ENCODE measurements at places on chromosomes 4 and X. TPM values are rescaled to one million over a fixed set of nuclear protein-coding genes. Genes with fewer than 3 reads are reported as not detected.

The UGT8 gene
- total RNA-seq: 42.2 TPM

The MAGEC1 gene
- total RNA-seq: not detected

The SPANXD gene
- not detected for total RNA-seq

The TCP11X2 gene
- total RNA-seq: not detected

The MYOZ2 gene
- 0.19 TPM for total RNA-seq

The GAGE2A gene
- not detected for total RNA-seq

The PDCL2 gene
- total RNA-seq: not detected

The GLRA2 gene
- total RNA-seq: not detected

The DGKK gene
- total RNA-seq: not detected

The EDA gene
- 4.2 TPM for total RNA-seq

The ADGRG4 gene
- total RNA-seq: 0.13 TPM

The TRIM61 gene
- total RNA-seq: 0.54 TPM

The SRP72 gene
- total RNA-seq: 90.8 TPM

DNA sequence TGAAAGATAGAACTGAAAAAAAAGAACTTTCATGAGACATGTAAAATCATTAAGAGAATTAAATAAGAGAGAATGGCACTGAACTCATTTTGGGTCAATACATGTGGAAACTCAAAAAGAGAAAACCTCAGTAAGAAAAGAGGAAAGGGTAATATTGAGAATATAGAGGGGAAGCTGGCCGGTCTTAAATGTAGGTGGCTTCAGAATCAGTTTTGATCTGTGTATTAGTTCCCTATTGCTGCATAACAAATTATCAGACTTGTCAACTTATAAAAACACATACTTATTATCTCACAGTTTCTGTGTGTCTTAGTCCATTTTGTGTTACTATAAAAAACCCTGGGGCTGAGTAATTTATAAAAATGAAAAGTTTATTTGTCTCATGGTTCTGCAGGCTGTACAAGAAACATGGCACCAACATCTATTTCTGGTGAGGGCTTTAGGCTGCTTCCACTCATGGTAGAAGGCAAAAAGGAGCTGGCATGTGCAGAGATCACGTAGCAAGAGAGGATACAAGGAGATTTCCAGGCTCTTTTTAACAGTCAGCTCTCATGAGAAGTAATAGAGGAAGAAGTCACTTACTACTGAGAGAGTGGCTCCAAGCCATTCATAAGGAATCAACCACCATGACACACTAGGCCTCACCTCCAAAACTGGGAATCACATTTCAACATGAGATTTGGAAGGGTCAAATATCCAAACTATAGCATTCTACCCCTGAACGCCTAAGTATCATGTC, 29.6 kb downstream of the SATL1 start:
- DNase-seq: no peak

DNA sequence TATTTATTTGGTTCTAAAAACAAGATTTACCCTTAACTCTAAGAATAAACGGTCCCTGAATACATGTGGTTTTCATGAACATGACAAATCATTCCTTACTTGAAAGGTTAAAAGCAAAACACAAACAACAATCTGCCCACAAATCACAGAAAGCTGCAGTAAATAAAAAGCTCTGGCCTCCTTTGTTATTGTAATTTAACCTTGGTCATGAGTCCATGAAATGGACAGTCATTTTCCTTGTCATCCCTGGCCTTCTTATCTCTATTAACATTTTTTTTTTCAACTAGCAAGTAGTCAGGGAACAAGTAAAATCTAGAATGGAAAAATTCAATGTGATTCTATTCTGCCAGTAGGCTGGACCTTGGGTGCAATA, 92.7 kb downstream of the SCD5 start:
- no peak for DNase-seq

DNA sequence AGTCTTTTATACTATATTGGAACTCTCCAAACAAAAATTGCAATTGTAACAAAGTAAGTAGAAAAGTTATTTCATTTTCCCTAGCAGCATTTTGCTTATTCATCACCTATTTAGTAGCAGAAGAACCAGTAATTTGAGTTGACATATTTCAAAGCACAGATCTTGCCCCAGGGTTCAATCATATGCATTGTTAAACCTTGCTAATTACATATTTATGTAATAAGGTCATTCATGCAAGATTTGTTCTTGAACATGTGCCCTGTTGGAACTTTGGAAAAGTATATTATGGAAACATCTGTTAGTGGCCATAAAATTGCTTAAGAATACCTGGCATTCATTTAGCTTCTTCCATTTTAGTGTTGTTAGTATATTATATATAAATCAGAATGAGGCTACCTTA, 191.7 kb downstream of the TLL1 start:
- DNase-seq: no peak

DNA sequence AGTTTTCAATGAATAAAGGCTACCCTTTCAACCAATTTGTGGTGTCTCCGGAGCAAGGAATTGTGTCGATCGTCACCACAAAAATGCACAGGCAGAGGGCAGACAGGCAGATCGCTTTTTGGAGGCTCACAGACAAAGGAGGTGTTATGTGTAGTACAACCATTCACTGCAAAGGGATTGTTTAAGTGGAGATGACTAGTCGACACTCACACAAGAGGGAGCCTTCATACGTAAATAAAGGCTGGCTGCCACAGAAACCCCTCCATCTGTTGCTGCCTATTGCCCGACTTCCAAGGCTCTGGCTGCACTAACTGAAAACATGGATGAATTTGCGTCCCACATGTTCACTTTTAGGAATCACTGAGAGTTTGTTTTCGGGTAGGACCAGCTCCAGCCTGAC, 281.1 kb downstream of the NKX6-1 start:
- DNase-seq: no peak

DNA sequence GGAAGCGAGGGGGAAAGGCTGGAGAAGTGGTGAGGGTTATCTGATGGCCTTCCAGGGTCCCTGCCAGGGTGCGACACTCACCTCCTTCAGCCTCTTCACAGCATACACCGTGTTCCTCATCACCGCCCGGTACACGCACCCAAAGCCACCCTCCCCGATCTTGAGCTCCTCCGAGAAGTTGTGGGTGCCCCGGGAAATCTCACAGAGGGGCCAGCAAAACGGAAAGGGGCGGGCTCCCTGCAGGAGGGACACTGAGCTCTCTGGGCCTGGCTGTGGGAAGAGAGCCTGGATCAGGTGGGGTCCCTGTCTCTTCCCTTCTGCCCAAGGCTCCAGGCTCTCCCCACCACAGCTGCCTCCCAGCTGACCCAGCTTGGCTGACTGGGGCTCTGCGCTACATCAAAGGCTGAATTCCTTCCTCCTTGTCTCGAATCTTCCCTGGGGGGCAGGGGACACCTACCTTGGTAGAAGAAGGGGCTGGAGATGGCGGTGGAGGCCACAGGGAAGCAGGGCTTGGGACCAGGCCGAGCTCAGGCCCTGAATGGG, 1.1 kb downstream of the IRAK1 start:
- DNase-seq: no peak

DNA sequence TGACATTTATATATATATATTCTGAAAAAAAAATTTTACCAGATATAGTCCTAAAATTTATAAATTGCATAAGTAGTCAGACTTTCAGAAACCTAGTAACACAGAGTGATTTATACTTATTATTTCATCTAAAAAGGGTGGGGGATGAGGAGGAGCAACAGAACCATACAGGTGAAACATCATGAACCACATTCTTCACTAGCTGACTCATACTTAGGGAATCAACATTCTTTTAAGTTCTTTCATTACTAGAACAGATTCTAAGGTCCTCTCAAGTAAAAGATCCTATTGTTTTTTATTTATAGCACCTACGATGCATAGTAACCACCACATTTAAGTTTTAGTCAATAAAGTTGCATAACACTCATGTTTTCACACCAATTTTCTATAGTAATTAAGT, 166.1 kb downstream of the LRBA start:
- no peak for DNase-seq

DNA sequence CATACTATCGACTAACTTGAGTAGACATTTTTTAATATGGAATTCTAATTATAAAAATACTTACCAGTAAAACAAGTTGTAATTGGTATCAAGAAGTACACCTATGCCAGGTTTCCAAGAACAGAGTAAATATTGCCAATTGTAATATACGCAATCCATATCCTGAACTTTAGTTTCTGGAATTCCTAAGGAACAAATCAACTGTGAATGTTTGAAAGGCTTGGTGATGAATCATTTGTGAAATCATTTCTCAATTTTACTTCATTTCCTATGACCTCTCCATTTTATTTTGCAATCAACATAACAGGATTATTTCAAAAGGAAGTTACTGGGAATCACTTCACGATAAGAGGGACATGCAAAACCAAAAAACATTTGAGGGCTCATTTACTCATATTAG, 3.7 kb downstream of the IL13RA2 start:
- no peak for DNase-seq

DNA sequence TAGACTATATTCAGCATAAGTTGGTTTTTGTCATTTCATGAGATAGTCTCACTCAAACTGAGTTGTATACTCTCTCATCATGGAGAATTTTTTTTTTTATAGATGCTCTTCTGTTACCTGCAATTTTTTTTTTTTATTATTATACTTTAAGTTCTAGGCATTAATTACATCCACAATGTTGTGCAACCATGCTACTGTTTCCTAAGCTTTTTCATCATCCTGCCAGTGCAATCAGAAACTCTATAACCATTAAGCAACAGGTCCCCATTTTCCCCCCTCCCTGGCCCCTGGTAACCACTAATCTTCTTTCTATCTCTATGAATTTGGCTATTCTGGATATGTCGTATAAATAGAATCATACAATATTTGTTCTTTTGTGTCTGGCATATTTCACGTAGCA, 321.6 kb downstream of the STIM2 start:
- no peak for DNase-seq

DNA sequence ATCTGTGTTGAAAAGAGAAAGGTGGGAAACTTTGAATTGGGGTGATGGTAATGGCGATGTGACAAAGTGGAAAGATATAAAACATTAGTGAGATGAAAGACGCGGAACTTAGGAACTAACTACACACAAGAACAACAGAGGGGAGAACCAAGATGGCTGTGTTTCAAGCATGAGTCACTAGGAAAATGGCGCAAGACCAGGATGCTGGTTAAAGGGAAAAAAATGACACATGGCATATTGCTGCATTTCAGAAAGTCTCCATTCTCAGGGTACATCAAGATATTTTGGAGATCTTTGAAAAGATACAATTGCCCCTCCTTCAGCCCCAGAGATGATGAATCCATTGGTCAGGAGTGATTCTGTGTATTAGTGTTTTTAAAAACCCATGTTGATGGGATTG, 164.4 kb downstream of the FBXO8 start:
- DNase-seq: no peak

GRCh38 chr4:144280688-144281087, 140.2 kb upstream of the GYPA start:
- no peak for DNase-seq

DNA sequence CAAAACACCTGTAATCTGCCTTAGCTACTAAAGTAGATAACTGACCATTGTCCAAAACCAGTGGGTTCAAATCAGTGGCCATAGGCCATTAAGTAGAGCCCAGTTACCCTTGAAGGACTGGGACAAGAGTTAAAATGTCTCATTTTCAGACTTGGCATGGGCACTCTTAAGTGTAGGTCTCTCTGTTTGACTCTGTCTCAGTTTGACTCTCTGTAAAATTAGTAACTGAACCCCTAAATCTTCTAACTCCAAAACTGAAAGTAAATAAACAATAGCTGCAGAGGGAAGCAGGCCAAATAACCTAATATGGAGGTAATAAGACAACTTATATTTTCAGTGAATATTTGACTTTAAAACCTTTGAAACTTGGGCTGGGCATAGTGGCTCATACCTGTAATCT, 89.1 kb downstream of the SLC16A2 start:
- no peak for DNase-seq

GRCh38 chr4:85778632-85779131, 303.7 kb downstream of the ARHGAP24 start:
- DNase-seq: peak; percentile 11

GRCh38 chr4:153127760-153128494, 76.3 kb upstream of the TRIM2 start:
- DNase-seq: peak; percentile 92

DNA sequence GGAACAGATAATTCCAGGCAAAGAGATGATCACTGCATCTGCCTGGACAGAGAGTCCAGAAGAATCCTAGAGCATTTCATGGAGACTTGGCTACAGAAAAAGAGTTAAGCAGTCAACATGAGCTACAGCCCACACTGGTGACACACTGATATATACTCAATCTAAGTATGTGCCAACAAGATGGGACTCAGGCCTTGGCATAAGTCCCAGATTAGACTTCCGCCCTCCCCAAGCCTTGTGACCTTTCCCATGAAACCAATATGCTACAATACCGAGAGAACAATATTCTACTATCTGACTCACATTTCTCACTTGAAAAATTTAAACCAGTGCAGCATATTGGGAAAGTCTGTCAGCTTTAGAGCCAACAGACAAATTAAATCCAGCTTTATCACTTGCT, 65.7 kb upstream of the SLITRK2 start:
- DNase-seq: no peak

GRCh38 chr4:92106816-92107215, 196.9 kb upstream of the GRID2 start:
- no peak for DNase-seq

GRCh38 chrX:4320436-4320947, 607.0 kb upstream of the PRKX start:
- DNase-seq: no peak

- DNase-seq: no peak
Measured at GRCh38 chr4:879729-880077, 52.4 kb downstream of the GAK start.

- DNase-seq: no peak
Measured at GRCh38 chr4:7367406-7367805, 67.3 kb downstream of the PSAPL1 start.

DNA sequence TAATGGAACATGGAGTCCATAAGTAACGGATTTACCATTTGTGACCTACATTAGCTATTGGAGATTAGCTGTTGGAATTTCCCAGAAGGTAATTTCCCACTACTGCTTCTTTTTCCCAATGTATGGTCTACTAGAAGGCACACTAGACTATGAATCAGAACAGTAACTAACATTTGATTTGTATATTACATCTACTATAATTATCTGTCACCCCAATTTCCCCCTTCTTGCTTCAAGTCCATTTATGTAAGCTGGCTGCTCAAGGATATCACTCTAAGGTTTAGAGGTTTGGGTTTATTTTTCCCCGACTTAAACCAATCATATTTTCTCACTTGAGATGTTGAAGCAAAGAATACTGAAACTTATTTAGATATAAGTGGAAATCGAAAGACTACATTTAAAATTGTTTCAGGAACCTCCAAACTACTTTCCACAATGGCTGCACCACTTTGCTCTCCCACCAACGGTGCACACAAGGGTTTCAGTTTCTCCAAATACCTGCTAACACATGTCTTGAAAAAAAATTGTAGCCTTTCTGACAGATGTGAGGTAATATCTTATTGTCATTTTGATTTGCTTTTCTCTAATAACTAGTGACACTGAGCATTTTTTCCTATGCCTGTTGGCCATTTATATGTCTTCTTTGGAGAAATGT, 33.3 kb upstream of the H2AZ1 start:
- no peak for DNase-seq

- peak; percentile 3 for DNase-seq
Measured at GRCh38 chr4:144901141-144901540, 196.9 kb downstream of the ANAPC10 start.

Measured in kidney (tissue), 22 donors.